ENCODE measurements at places on chromosomes 12 and 14.

- DNase-seq = no peak
Observed at GRCh38 chr12:27119797-27120196, 37.4 kb upstream of the C12orf71 start.

- no peak for DNase-seq
Observed at GRCh38 chr12:57157588-57158173, 10.3 kb upstream of the LRP1-AS start.

GRCh38 chr12:58105225-58106119 lies 164.1 kb downstream of the ATP23 start:
- DNase-seq = no peak

- no peak for DNase-seq
Observed at GRCh38 chr12:31491841-31492598, 98.9 kb downstream of the DENND5B start.

DNA sequence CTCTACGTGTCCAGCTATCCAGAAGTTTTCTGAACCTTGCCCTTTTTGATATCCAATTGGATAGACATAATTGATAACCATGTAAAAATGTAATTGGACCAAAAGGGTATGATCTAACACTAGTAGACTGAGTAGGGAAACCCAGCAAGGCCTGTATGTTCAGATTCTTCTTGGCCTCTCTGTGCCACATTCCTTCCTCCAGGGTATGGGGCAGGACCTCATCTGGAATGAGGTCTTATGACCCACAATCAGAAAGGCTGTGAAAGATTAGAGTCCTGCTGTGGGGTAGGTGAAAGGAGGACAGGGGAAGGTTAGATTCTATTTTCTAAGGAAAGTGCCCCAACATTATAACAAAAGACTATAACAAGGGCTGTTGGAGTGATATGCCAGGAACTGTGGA lies 51.3 kb upstream of the A2ML1 start:
- DNase-seq = no peak

DNA sequence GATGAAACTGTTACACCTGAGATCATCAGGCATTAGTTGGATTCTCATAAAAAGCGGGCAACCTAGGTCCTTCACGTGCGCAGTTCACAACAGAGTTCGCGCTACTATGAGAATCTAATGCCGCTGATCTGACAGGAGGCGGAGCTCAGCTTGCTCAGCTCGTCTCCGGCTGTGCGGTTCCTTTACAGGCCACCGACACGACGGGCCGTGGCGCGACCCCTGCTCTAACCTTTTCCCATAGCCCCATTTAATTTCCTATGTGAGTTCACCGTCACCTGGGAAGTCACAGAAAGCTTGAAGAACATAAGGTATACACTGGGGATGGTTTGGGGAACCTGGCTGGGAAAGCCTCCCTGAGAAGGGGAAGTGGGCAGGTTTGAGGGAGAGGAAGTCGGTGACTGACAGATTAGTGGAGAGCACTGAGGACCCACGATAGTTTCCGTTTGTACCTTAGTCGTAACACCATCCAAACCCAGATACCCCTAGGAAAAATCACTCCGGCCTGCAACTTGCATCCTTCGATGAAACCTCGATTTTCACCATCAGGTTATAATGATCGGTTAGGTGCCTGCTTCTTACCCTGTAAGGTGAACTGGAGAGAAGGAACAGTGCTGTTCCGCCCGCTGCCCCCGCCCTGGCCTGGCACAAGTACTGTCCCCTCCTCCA lies 2.8 kb upstream of the AAAS start:
- DNase-seq = no peak

Measured in stimulated activated CD4-positive, alpha-beta T cell treated with anti-CD3 and anti-CD28 coated beads, TNF-alpha, amount 100 ng/mL, for 1 hour (primary cell).